ENCODE measurements at places on chromosomes 6 and 20. TPM values are rescaled to one million over a fixed set of nuclear protein-coding genes. Genes with fewer than 3 reads are reported as not detected.

LY6G5B gene
- 1.6 TPM for total RNA-seq

DNA sequence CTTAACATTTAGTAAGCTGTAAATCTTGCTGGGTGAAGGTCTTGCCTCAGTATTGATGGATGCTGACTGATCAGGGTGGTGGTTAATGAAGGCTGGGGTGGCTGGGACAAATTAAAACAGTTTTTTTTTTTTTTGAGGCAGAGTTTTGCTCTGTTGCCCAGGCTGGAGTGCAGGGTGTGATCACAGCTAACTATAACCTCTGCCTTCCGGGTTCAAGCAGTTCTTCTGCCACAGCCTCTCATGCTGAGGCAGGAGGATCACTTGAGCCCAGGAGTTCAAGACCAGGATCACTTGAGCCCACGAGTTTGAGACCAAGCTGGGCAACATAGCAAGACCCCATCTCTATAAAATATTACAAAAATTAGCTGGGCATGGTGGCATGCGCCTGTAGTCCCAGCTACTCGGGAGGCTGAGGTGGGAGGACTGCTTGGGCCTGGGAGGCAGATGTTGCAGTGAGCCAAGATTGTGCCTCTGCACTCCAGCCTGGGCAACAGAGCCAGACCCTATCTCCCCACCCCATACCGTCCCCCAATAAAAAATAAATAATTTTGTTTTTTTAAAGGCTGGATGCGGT, 67.2 kb downstream of the NCOA3 start:
- no peak overlapping the region for H3K27ac ChIP-seq
- DNase-seq: no peak
- peaks cover 28% of the 10 kb centered on the region for H3K4me1 ChIP-seq

GRCh38 chr6:43671011-43671800, 16.4 kb downstream of the MRPS18A start:
- H3K27me3 ChIP-seq: no peaks in the 10 kb centered on the region
- no peak overlapping the region for H3K4me3 ChIP-seq
- H3K36me3 ChIP-seq: peaks cover 51% of the 10 kb centered on the region
- DNase-seq: no peak

DNA sequence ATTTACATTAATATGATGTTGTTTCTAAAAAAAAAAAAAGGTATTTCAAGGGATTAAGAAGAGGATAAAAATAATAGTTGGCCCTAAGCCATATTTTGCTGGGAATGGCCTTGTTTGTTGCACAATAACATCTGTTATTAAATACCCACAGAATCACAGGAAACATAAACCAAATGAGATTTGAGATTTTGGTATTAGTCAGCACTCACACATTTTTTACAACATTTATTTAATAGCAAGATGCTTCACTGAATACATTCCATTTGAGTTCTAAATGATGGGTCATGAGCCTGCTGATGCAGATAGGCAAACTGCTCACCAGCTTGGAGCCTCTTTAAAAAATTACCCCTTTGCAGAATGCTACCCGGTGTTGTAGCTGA, 92.9 kb upstream of the ENPP5 start:
- H3K36me3 ChIP-seq: no peaks in the 10 kb centered on the region
- H3K27me3 ChIP-seq: no peaks in the 10 kb centered on the region
- no peak overlapping the region for H3K4me3 ChIP-seq
- no peak for DNase-seq
- no peaks in the 10 kb centered on the region for H3K4me1 ChIP-seq

DNA sequence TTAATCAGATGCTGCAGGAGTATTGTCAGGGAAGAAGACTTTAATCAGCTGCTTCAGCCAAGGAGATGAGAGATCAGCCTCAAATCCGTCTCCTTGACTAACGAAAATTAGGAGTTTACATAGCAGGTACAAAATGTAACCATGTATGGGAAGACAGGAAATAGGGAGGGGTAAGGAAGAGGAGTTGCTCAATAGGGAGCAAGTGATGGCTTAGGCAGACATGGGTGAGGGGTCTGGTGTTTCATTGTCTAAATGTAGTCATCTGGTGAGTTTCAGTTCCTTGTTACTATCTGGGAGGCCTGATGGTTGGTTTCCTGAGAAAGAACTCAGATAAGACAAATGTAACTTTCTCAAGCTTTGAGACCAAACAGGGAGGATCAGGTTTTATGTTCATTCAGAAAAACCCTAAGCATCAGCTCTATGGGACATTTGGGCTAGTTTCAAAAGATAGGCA, 217.3 kb upstream of the SULF2 start:
- no peak overlapping the region for H3K4me3 ChIP-seq
- DNase-seq: no peak
- no peaks in the 10 kb centered on the region for H3K27me3 ChIP-seq
- no peaks in the 10 kb centered on the region for H3K4me1 ChIP-seq
- no peaks in the 10 kb centered on the region for H3K36me3 ChIP-seq

DNA sequence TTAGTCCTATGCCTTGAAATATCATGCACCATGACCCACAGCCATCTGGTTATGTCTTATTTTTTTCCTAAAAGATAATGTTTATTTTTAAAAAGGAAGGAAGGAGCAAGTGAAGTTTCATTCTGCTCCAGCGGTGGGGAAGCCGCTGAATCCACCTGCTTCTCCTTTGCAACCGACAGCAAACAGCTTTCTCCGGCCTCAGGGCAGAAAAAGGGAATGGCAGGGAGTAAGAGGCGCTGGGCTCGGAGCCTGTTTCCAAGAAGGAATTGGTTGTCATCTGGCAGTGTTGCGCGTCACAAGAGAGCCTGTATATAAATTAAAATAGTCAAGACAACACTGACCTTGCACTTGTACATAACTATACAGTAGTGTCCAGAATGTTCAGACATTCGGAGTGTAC, 14.2 kb downstream of the GFRA4 start:
- H3K4me1 ChIP-seq: 0 out of 2 replicates have a peak, but pooled peaks cover 6% of the 10 kb centered on the region
- H3K27me3 ChIP-seq: no peaks in the 10 kb centered on the region
- no peak overlapping the region for H3K27ac ChIP-seq
- H3K4me3 ChIP-seq: no peak overlapping the region

GRCh38 chr6:90044182-90044832, 150.0 kb downstream of the GJA10 start:
- no peaks in the 10 kb centered on the region for H3K27me3 ChIP-seq
- H3K36me3 ChIP-seq: no peaks in the 10 kb centered on the region
- no peak overlapping the region for H3K4me3 ChIP-seq
- no peak for DNase-seq

Measured in SJSA1 (cell line).